ENCODE measurements at places on chromosomes 7 and 10.

DNA sequence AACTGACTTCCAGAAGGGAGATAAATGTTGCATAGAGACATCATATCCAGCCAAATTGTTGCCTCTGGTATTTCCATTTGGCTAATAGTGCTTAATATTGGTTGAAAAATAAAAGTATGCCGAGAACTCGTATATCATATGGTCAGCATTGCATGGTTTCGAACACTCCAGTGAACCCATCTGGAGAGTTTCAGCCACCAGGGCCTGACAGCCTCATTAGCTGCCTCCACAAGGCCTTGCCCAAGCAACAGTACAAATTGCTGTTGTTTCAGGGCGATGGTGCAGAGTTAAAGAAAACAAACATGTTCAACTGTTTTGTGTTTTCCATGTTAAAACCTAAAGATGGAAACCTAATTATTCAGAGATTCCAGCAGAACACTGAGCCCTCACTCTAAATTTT lies 28.5 kb downstream of the NRG3 start:
- no peak for DNase-seq

- DNase-seq: no peak
Observed at GRCh38 chr10:49652421-49653272, 26.8 kb upstream of the C10orf53 start.

- DNase-seq: no peak
Observed at GRCh38 chr10:29805134-29805723, 170.5 kb upstream of the SVIL start.

DNA sequence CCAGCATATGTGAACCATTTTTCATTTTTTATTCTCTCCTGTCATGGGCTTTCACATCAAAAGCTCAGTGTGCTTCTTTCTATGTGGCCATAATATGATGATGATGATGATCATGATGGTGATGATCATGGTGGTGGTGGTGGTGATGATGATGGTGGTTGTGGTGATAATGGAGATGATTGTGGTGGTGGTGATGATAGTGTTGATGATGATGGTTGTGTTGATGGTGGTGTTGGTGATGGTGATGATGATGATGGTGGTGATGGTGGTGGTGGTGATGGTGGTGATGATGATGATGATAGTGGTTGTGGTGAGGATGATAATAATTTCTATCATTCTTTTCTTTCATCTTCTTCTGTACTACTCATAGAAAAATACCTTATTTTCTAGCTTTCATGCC lies 413.1 kb upstream of the VSTM2A start:
- DNase-seq: no peak

DNA sequence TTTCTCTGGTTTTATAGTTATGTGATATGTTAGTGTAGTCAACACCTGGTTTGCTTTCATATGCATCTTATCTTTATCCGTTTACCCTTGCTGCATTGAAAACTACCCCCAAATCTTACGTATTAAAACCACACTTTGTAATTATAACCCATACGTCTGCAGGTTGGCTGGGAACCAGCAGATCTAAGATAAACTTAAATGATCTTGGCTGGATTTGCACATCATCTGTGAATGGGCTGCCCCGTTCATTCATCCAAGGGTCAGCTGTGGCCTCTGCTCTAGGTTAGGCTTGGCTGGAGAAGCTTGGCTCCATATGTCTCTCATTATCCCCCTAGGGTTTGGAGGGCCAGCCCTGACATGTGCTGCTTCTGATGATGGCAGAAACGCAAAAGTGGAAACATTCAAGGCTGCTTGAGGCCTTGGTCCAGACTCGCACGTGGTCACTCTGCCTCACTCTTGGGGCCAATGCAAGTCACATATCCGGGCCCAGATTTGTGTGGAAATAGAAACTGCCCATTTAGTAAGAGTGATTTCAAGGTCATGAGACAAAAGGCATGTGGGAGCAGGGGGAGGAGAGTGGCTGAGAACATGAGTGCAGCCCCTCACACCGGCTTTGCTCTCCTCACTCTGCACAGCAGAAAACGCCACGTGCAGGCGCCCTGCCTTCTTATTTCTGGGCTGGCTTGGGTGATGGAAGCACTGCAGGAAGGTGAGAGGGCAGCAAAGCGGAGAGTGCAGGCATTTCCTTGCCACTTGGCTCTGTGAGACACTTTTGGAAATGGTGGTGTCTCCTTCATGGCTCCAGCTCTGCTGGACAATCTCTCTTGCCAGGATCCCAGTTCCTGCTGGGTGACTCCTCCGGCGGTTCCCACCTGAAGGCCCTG lies 553.8 kb downstream of the GLRX3 start:
- no peak for DNase-seq

DNA sequence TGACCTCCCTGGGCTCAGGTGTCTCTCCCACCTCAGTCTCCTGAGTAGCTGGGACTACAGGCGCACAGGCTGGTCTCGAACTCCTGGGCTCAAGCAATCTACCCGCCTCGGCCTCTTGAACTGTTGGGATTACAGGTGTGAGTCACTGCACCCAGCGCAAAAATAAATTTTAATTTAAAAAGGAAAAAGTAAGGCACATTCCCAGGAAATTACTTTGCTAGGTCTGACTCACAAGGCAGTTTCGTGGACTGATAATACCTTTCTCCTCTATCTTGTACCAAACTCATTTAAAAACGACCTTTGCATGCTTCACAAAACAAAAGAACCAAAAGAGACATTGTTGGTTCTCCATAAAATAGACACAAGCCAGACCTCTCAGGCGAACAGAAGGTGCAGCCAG lies 29.7 kb downstream of the PARP12 start:
- no peak for DNase-seq

DNA sequence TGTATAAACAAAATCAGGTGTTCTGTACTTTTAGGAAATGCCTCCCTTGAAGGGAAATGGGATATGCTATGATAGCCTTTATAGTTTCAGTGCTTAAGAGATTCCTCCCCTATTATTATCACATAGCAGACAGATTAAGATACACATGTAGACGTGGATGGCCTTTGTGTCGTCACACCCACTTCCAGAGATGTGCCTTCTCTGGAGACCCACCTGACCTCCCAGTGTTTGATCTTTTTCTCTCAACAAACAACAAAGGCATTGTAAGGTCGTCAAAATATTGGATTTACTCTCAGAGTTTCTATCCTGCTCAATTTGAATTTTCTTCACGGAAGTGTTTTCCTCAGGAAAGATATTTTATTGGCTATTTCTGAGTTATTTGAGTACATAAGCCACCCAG lies 25.7 kb upstream of the C1GALT1 start:
- DNase-seq: no peak

DNA sequence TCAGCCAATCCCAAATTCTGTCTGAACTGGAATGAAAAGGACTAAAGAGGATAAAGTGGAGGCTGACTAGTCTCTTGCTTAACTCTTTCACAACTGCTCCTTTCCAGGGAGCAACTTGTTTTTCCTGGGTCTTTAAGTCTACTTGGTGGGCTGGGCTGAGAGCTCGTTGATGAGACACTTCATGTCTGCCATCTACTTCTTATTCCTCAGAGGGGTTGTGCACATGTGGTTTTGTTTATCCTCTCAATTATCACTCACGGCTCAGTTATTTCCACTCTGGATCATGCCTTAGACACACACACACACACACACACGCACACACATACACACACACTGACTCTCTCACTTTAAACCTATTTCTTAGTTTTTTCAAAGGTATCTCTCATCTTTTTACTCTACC lies 298.6 kb upstream of the MTPN start:
- no peak for DNase-seq

All from cortex of kidney (tissue), 1 donor.